ENCODE measurements at places on chromosomes 5 and 9. TPM values are rescaled to one million over a fixed set of nuclear protein-coding genes. Genes with fewer than 3 reads are reported as not detected.

DNA sequence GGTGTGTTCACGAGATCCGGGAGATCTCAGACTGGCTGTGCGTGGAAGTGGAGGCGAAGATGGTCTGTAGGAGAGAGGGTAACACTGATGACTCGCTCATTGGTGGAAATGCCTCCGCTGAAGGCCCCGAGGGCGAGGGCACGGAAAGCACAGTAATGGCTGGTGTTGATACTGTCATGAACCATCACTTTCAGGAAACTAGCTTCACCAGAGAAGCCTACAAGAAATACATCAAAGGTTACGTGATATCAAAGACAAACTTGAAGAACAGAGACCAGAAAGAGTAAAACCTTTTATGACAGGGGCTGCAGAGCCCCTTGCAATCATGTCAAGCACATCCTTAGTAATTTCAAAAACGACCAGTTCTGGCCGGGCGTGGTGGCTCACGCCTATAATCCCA is 265.7 kb downstream of the GOLPH3 start:
- DNase-seq = no peak

GRCh38 chr5:59756373-59757035 is 137.0 kb downstream of the PDE4D start:
- DNase-seq = no peak

GRCh38 chr5:59724482-59725391 is 168.8 kb downstream of the PDE4D start:
- DNase-seq = peak; percentile 70

IL17B gene
- not detected for total RNA-seq

DNA sequence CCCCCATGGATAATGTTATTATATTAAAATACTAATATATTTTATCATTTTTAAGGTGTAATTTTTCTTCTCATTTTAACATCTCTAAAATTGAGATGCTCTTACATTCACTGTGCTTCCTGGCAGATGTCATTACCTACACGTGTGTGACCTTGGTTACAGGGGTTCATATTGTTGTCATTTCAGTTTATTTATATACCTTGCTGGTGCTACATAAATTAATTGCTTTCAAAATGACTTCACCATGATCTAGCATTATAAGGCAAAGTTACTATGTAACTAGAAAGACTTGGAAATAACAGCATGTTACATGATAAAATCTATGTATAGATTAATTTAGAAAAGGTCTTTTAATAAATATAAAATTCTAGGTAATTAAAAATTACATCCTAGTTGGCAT is 60.9 kb downstream of the ARHGEF28 start:
- DNase-seq = no peak

- DNase-seq = no peak
Observed at GRCh38 chr5:52876456-52876855, 88.7 kb downstream of the ITGA1 start.
